CD4-positive, CD25-positive, alpha-beta regulatory T cell (primary cell): ENCODE measurements at places on chromosomes 11 and 22.
A peak's percentile ranks its signal among the peaks of the same experiment; 100 is the strongest.

DNA sequence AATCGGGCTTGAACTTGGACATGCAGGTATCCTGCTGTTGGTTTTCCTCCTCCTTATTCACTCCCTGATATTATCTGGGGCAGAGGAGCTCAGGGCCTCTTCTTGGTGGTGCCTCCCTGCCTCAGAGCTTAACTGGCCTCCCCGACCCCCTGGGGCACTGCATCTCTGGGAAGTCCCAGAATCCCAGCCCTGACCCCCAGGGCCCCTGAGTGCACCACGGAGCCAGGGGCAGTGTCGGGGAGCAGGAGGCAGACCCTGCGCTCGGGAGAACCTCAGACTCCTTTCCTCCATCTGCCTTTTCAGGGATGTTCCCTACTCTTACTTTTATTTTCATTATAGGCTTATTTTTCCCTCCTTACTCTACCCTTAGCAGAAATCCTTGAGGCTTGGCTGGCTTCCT is 537.0 kb downstream of the BRD1 start:
- no peak for DNase-seq

GRCh38 chr11:115500547-115501501 is 3.4 kb downstream of the CADM1 start:
- no peak for DNase-seq

DNA sequence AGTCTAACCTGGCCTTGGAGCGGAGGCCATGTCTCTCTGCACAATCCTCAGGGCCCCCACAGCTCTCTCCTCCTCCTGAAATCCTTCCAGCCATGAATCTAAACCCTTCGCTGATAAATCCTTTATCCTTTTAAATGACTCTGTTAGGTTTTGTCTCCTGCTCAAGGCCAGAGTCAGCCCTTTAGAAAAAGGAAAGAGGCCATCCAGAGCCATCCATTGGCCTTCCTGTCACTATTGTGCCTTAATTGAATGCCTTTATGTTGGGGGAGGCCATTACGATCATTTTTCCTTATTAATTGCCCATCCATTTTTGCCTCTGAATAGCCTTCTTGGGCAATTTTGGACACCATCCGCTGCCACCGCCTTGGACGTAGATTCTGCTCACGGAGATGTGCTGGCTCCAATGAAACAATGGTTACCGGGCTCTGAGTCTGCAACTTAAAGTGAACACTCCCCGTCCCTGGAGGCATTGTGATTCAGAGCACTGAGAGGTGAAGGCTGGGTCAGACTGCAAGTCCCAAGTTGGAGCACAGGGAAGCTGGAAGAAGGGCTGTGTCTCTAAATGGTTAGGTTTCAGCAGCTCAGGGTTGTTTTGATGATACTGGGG is 213.0 kb upstream of the E2F8 start:
- no peak for DNase-seq

GRCh38 chr11:16690086-16690485 is 48.4 kb upstream of the C11orf58 start:
- no peak for DNase-seq

- DNase-seq = no peak
Observed at GRCh38 chr11:28146123-28146751, 38.0 kb downstream of the METTL15 start.

DNA sequence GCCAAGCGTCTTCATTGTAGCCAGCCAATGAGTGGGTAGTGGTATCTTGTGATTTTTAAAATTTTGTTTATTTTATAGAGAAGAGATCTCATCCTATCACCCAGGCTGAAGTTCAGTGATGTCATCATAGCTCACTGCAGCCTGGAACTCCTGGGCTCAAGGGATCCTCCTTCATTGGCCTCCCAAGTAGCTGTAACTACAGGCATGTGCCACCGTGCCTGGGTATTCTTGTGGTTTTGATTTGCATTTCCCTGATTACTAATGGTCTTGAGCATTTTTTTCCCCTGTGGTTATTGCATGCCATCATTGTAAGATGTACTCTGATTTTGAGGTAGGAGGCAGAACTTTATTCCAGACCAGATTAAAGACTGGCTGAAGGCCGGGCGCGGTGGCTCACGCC is 2.4 kb upstream of the DENND6B start:
- DNase-seq = no peak

DNA sequence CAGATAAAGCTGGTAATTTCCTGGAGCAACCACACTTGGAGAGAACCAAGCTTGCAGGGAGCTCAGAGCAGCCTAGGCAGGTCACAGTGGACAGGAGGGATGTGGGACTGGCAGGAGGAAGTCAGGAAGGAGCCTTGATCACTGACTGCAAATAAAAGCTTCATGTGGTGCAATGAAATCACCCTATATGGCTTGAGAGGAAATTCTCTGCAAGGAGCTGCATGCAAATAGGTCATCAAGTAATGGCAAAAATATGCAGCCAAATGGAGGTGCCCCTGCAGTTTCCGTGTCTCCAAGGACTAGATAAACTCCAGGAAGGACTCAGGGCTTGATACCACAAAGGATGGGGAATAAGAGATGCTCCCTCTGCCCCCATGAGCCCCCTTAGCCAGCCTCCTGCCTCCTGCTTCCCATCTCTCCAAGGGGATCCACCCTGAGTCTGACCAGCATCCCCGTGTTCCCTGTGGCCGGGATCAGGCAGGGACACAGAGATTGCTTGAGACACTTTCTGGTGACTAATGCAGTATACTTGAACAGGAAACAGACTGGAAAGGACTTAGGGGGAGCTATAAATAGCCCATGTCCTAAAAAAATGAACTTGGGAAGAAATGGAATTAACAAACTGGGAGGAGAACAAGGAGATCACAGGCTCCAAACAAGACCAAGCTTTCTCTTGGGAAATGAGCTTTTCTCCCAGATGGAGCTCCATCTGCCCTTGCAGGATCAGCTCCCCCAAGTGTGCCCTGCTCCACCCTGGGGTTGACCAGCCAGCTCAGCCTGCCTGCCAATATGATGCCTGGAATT is 23.9 kb upstream of the MICAL2 start:
- peak; percentile 37 for DNase-seq

- DNase-seq = no peak
Observed at GRCh38 chr11:38582151-38582550, 1984.1 kb upstream of the RAG2 start.

DNA sequence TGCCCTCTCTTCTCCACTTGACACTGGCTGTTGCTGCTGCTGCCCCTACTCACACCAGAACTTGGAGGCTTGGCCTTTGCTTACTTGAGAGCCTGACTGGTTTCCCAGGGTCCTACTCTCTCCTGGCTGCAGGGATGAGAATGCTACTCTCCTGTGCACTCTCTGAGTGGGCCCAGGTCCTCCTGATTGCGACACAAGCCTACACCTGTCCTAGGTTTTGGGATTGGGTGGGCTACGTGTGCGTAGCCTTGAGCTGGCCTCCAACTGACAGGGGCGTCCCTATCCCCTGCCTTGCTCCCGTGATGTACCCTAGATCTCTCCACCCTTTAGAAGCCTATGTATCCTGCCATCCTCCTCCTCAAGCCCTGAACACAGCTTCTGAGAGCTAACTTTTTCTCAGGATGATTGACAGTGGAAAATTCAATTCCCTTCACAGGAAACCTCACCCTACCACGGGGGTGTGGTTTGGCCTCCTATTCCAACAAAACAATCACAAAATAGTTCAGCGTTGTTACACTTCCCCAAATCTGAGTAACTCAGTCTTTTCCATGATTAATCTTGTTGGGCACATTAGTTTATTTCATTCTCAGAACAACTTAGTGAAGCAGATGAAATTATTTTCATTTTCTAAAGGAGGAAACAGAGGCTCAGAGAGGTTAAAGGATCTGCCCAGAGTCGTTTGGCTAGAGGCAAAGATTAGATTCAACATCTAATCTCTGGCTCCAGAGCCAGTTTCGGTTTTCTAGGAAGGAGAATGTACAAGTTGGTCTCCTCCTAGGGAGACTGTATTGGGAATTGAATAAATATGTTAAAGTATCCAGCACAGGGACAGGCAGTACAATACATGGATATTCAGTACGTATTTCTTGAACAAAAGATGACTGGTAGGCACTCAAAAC is 17.6 kb upstream of the AMOTL1 start:
- DNase-seq = no peak

- peak; percentile 90 for DNase-seq
Observed at GRCh38 chr22:50250555-50251476, at the start of gene HDAC10. HDAC10 (minus strand) TSS chr22:50251265; CDS start chr22:50251032, 233 bp downstream.

DNA sequence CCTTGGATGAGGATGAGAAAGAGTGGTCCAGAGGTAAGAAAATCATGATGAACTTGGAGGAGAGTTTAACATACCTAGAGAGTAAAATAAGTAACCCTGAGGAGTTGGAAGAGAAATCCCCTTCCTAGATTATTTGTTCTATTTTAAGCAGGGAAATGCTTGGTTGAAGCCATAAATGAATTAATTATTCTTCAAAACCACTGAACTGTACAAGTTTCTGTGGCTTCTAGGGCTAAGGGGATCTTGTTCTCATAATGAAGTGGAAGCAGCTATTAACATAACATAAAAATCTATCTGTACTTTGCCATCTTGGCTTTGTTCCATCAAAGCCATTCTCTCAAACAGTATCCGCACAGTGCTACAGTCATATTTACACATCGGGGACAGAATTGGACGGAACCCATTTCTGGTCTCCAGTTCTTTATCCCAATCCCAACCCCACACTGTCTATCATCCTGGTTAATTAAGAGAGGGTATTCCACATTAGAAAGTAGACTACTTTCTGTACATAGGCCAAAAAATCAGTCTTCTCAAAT is 14.5 kb upstream of the ARHGAP42 start:
- DNase-seq = no peak

DNA sequence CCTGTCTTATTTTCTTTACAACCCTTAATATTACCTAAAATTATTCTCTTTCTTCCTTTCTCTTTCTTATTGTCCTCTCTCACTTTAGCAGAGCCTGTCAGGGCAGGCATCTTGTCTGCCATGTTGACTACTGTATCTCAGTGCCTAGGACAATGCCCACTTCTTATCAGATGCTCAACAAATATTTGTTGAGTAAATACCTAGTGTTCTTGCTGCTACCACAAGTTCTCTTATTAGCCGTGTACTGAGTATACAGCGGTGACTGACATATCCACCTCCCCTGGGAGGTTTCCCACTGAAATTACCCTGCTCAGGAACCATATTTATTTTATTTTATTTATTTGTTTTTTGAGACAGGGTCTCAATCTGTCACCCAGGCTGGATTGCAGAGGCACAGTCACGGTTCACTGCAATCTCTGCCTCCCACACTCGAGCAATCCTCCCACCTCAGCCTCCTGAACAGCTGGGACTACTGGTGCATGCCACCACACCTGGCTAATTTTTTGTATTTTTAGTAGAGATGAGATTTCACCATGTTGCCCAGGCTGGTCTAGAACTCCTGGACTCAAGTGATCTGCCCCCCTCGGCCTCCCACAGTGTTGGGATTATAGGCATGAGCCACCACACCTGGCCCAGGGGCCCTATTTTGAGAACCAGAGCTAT is 6.7 kb downstream of the HPX start:
- no peak for DNase-seq

DNA sequence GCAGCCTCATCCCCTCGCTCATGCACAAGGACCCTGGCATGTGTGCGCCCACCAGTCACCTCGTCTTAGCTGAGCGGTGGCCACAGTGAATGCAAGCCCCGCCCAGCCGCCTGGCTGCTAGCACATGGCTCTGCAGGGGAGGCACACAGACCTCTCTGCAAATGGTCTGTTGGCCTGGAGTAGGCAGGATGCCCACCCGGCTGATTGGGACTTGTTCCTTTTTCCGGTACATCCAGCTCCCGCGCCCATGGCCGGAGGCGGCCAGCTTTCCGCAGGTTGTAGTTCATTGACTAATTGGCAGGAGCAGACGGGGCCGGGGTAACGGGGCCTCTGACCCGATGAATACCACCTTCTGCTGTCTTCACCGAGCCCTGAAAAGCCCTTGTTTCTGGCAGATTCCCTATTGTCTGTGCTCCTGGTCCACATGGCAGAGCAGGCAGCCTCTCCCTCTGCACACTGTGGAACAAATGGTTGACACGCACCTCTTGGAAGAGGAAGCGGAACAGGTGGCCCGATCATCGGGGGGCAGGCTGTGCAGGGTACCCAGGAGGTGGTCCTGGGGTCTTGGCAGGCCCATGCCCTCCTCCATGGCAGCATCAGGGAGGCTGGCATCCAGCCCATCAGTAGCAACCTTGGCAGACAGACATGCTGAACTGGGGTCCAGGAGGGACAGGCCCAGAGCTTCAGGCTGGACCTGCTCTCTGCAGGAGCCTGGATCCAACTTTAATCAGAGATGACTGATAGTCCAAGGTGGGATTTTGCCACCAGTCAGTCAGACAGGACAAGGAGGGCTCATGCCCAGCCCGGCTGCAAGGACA is 1512.0 kb downstream of the BRD1 start:
- no peak for DNase-seq

GRCh38 chr11:74980634-74981033 is 8.1 kb upstream of the NEU3 start:
- no peak for DNase-seq

- DNase-seq = no peak
Observed at GRCh38 chr11:133818302-133818701, 27.0 kb downstream of the SPATA19 start.

GRCh38 chr11:70650075-70650909 is 252.0 kb downstream of the CTTN start:
- peak; percentile 27 for DNase-seq
